ENCODE measurements at places on chromosomes 4 and X.

DNA sequence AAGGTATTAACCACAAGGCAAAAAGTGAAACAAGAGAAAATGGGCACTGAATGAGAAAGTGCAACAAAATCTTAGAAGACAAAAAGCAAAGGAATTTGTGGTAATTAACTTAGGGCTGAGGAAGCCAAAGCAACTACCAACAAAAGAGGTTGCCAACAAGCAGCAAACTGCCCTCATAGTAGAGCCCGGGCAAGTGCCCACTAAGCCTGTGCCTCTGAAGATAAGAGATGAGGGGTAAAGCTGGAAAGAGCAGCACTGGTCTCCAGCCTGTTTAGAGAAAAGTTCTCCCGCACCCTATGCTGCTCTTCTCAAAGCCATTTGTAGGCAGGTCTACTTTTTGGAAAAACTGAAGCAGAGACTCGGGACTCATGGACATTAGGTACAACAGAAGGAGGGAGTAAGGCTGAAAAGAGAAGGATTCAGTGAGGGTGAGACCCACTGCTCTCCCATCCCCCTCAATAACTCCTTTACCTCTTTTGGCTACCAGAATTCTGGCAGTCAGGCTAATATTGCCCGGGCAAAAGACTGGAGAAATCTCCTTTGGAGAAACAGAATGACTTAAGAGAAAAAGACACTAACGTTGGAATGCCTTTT, 29.6 kb upstream of the KCNE5 start:
- DNase-seq, result no peak

DNA sequence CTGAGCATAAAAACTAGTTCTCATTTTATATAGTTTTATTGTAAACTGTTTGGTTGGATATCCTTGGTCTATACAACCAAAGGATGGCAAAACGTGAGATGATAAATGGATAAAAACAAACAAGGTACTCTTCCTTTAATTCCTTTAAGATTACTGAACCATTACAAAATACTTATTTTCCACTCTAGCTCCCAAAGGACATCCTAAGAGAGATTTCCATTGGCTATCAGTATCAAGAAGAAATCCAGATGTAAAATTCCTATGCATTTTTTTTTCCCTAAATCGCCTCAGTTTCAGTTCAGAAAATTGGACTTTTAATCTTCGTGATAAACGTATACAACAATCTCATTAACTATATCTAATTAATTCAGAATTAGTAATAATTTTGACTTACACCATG, 2.3 kb downstream of the FBXL5 start:
- no peak for DNase-seq

- no peak for DNase-seq
Observed at GRCh38 chrX:1094566-1095333, 117.7 kb downstream of the CRLF2 start.

DNA sequence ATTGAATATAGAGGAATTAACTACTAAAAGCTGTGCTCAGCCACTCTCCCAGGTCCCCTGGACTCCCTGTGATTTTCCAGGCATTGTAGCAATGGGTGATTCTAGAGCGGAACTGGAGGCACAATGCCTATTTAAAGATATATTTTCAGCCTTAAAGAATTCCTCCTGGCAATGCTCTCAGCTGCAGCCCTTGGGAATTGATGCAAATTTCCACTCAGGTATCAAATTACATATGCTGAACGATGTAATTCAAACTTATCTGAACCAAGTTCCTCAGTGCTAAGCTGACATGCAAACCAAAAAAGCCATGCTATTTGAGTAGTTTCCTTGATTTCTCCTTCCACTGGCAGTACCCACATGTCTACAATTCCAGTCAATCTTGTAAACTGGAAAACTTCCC, 86.3 kb upstream of the GABRA3 start:
- DNase-seq, result no peak

- no peak for DNase-seq
Observed at GRCh38 chrX:1323315-1323714, 13.3 kb upstream of the IL3RA start.

DNA sequence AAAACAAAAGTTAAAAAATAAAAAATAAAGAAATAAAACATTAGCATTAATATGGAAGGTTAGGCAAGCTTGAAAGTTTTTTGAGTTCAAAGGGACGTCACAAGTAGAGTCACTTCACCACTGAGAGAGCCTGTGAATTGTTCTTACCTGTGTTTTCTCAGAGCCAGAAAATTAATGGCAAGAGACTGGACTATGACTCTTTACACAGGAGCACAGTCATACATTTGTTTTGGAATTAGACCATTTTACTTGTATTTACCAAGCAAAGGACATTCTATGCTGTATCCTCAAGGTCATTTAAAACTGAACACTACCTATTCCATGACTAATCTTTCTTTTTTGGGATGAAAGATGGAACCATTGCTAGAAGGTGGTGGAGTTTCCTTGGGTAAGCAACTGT, 346.1 kb downstream of the FAM47B start:
- no peak for DNase-seq

All from dorsolateral prefrontal cortex (tissue), 122 donors.